Glomerular endothelial cell (primary cell): ENCODE measurements at places on chromosomes 1 and 21.

GRCh38 chr1:35210321-35211119 lies 17.6 kb upstream of the SFPQ start:
- DNase-seq: no peak

GRCh38 chr1:204726478-204726877 lies 40.9 kb upstream of the LRRN2 start:
- DNase-seq: no peak

DNA sequence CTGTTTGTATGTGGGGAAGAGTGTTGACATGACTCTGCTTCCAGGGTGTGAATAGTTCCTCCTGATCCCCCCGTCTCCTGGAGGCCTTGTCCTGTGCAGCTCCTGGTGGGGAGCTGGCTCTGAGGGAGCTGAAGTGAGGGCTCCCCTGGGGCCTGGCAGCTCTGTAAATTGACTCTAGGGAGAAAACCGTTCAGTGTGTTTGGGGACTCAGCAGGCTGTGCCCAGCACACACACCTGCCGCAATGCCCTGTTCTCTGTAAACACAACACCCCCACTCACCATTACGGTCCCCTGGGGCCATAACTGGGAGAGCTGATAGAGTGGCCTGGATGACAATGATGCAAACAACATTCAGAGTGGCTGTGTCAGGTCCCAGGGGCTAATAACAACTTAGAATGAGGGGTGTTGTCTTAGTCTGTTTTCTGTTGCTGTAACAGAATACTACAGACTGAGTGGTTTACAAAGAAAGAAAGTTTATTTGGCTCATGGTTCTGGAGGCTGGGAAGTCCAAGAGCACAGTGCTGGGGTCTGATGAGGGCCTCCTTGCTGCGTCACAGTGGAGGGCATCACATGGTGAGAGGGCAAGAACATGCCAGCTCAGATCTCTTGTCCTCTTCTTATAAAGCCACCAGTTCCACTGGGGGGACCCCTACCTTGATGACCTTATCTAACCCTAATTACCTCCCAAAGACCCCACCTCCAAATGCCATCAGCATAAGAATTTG lies 15.3 kb downstream of the ADORA1 start:
- no peak for DNase-seq

DNA sequence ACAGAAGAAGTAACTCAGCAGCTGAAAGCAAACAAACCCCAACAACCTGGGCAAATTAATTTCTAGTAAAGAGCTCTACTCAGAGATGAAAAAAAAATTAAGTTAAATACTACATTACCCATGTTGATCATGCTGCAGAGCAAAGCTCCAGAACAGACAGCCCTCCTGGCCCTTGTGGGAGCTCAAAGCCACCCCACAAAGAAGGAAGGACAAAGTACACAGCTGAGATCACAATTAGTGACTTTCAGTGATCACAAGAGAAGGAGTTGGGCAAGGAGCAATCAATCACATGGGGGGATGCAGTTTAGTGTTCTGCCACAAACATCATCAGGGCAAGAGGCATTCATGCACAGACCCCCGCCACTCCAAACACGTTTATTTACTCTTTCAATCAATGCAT lies 114.2 kb downstream of the DAB1 start:
- no peak for DNase-seq

GRCh38 chr1:15423355-15424077 lies 13.8 kb downstream of the EFHD2 start:
- no peak for DNase-seq

DNA sequence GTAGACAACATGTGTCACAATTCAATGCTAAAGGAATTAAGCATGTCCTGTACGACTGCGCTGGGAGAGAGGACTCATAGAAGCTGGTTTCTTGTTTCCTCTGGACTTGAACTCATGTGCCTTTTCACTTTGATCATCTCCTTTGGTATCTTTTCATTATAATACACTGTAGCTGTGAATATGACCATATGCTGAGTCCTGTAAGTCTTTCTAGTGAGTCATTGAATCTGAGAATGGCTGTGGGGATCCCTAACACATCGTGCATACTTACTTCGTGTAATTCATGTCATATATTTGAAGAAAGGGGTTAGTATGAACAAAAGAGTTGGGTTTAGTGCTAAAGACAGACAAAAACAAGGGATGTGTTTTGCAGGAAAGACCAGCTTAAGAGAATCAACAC lies 148.1 kb upstream of the RUNX1 start:
- DNase-seq: no peak
